Suppressor macrophage treated with lipopolysaccharide for 1 hour (primary cell): ENCODE measurements at places on chromosomes 1 and 21.
A peak's percentile ranks its signal among the peaks of the same experiment; 100 is the strongest.

DNA sequence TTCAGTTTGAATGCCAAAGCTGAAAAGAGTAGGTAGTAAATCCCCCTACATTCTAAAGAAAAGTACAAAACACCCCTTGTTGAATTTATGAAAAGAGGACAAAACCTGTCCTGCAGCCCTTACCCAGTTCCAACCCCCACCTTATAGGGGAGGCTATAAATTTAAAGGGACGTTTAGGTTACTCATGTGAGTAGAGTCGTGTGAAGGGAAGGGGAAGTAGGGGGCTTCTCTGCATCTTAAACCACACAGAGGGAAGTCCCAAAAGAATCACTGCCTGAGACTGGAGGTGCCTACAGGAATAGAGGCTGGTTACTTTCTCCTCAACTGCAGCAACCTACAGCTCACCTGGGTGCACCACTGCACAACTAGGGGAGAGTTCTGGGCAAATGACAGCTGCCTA, 36.7 kb upstream of the KIRREL1 start:
- peak; percentile 59 for DNase-seq

DNA sequence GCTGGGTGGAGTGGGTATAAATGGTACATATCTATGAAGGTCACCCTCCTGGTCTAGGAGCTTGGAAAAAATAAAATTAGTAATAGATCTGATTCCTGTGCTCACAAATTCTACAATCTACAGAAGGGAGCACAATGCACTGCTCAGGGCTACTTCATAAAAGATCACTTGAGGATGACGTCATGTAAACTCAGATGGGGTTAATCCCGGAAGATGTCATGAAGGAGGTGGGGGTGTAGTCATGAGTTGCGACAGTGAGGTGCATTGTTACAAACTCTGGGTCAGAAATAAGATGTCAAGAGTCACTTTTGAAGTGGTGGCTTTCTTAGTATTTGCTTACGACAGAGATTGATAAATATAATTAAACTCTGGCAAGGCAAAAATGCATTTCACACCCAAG, 68.2 kb downstream of the LHX9 start:
- DNase-seq, result peak; percentile 49

- DNase-seq, result no peak
Measured at GRCh38 chr1:206037581-206037980, 13.9 kb upstream of the CTSE start.

- DNase-seq, result no peak
Measured at GRCh38 chr1:5273280-5274003, 619.0 kb downstream of the AJAP1 start.

DNA sequence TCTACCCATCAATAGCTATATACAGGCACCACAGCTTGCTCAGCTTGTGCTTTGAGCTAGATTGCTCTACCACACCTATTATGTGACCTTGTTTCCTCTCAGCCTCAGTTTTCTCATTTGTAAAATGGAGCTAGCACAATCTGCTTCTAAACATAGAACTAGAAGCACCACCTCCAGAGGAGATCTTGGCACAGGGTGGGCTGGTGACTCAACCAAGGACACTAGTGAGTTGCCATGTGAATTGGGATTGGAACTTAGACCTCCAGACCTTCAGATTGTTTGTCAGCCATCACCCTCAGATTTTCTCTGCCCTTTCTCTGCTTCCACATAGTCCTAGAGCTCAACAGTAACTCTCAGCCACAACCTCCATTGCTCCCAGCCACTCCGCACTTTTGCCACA, 3.0 kb upstream of the MACO1 start:
- no peak for DNase-seq

- DNase-seq, result no peak
Measured at GRCh38 chr1:230280054-230280795, 145.9 kb downstream of the PGBD5 start.

GRCh38 chr1:96475903-96476302, 245.7 kb upstream of the PTBP2 start:
- no peak for DNase-seq

DNA sequence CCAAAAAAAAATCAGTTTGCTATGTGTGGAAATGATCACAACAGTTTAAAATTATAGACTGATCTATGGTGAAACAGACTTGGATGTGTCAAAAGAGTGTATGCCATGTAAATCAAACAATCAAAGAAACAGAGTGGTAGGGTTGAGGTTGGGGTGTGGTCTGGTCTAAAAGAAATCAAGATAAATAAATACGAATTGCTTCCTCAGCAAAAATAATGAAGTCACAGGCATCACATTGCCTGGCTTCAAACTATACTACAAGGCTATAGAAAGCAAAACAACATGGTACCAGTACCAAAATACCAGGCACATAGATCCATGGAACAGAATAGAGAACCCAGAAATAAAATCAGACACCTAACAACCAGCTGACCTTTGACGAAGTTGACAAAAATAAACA, 1796.9 kb downstream of the NCAM2 start:
- DNase-seq, result no peak
